ENCODE measurements at places on chromosomes 11 and 22.

DNA sequence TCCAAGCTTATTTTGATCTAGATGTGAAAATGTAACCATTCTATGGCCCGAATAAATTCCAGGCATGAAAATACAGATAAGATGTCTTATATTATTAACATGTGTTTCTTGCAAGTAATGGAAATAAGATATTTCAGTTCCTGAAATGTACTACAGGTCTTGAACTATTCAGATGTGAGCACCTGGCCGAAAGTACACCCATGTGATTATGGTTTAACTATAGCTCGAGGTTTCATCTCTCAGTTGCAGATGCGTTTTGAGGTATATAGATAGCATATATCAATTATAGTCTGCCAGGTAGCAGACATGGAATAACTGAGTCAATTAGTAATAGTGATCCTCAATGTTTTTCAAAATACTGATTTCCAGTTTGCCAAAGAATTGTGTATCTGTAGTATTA is 68.3 kb downstream of the DDIAS start:
- no peak for DNase-seq
- H3K36me3 ChIP-seq: no peaks in the 10 kb centered on the region
- no peak overlapping the region for H3K4me3 ChIP-seq
- no peaks in the 10 kb centered on the region for H3K27me3 ChIP-seq
- H3K27ac ChIP-seq: no peak overlapping the region
- no peaks in the 10 kb centered on the region for H3K4me1 ChIP-seq

DNA sequence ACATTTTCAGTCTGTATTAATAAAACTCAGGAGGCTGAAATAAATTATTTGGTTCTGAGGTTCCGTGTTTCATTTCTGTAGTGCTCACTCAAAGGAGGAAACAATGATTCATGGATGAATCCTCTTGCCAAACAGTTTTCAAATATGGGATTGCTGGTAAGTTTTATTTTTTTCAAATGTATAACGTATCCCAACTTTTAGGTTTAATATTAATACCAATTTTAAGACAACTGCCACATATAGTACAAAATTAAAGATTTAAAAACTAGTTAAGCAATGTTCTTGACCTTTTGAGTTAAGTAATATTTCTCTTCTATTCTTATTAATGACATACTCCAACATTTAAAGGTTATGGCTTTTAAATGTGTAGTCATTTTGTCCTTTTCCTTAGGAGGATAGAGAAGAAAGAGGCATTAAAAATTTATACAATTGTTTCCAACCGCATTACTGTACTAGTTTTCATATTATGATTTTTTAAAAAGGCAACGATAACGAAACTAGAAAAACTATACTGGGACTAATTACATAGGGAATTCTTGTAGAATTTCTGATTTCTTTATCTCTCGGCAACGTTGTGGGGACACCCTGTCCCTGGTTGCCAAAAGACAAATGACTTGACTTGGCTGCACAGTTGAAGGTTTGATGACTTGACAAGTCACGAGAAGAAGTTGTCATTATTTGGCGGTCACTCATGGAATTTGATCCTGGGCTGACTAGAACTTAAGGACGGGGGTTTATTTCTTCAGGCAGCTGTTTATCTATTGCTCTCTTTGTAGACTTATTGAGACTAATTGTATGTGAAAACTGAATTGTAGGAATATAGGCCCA is 69.1 kb upstream of the ADSL start:
- H3K36me3 ChIP-seq: peaks cover 55% of the 10 kb centered on the region
- peaks cover 11% of the 10 kb centered on the region for H3K4me1 ChIP-seq
- DNase-seq: no peak
- no peak overlapping the region for H3K4me3 ChIP-seq

DNA sequence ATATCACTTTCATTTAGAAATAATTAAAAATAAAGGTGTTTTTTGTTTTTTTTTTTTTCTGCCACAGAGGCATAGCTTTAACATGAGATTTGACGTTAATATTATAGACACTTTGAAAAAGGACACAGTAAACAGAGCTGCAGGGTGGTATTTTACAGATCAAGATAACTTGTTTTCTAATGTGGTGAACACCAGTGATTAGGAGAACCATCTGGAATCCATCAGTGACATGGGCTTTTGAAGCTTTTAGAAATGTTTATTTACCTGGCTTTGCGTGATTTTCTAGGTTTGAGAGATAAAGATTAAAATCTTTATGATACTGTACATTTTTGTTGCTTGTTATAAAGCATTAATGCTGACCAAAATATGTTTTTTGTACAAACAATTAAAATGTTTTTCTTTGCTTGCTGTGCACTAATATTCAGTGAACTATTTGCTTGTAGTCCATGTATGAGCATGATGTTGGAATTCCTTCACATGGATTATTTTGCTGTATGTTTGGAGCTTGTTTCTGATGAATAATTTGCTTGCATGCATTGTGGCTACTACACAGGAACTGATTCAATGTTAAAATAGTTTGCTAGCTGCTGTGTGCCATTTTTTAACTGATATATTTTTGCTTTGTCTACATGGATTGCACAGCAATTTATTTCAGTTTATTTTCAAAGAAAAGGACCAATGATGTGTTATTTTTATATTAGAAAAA is 352.1 kb upstream of the NARS2 start:
- no peaks in the 10 kb centered on the region for H3K36me3 ChIP-seq
- no peaks in the 10 kb centered on the region for H3K27me3 ChIP-seq
- H3K4me3 ChIP-seq: no peak overlapping the region
- no peaks in the 10 kb centered on the region for H3K4me1 ChIP-seq

GRCh38 chr11:69566001-69566400 is 75.0 kb upstream of the CCND1 start:
- H3K27me3 ChIP-seq: no peaks in the 10 kb centered on the region
- H3K27ac ChIP-seq: no peak overlapping the region
- no peak overlapping the region for H3K4me3 ChIP-seq
- no peak for DNase-seq
- no peaks in the 10 kb centered on the region for H3K36me3 ChIP-seq
- H3K4me1 ChIP-seq: no peaks in the 10 kb centered on the region

- H3K27me3 ChIP-seq: no peaks in the 10 kb centered on the region
- H3K27ac ChIP-seq: no peak overlapping the region
- no peaks in the 10 kb centered on the region for H3K36me3 ChIP-seq
- H3K4me1 ChIP-seq: no peaks in the 10 kb centered on the region
- H3K4me3 ChIP-seq: no peak overlapping the region
Observed at GRCh38 chr11:79471071-79471844, 30.4 kb upstream of the TENM4 start.

DNA sequence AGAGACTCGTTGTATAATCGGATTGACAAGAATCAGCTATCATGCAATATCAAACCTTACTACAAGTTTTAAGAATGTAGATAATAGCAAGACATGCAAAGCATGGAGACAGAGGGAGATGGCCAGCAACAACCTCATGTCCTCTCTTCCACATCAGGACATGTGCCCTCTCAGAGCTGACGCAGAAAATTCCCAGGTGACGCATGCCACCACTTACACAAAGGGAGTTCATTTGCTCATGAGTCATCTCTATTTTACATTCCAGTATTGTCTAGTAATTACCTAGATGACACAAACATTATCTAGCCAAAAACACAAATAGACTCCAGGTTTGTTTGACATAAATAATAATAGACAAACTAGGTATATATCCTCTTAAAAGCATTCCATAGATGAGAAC is 38.1 kb upstream of the OPCML start:
- H3K27me3 ChIP-seq: no peaks in the 10 kb centered on the region
- no peak overlapping the region for H3K4me3 ChIP-seq
- no peaks in the 10 kb centered on the region for H3K4me1 ChIP-seq
- H3K36me3 ChIP-seq: no peaks in the 10 kb centered on the region

DNA sequence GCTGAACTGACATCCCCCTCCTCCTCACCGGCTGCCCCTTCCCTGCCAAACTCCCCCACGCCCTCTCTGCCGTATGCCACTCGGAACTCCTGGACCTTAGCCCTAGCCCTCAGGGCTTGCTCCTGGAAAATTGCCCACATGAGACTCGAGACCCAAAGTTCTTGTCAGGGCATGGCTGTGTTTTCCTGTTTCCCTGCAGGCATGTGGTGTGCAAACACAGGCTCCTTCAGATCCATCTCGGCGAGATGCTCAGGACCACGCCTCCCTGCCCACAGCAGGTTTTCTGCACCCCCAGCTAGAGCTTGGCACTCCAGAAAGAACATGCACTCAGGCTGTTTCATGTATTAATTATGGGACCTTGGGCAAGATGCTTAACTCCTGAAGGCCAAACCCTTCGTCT is 1480.4 kb downstream of the BRD1 start:
- no peaks in the 10 kb centered on the region for H3K36me3 ChIP-seq
- no peaks in the 10 kb centered on the region for H3K27me3 ChIP-seq
- no peak overlapping the region for H3K4me3 ChIP-seq
- DNase-seq: no peak
- H3K27ac ChIP-seq: no peak overlapping the region

Data from upper lobe of left lung (tissue), 6 donors.